ENCODE measurements at places on chromosomes 2 and 18.

DNA sequence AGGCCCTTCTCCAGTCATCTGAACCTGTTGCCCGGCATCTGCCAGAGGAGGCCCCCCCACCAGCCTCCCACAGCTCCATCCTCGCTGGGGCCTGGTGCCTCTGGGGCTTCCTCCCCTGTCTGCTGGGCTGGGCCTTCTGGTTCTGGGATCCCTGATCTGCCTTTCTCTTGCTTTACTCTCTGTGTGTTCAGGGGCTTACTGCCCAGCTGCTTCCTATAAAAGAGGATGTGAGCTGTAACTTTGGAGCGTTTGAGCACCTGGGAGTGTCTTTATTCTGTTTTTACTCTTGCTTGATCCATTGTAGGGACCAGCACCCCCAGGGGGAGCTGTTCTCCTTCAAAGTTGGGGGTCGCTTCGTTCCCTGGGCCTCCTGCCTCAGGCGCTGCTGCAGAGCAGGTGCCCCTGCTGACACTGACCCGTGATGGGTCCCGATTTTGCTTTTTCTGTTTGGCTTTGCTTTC lies 23.1 kb upstream of the FAHD2A start:
- peak; percentile 62 for DNase-seq

DNA sequence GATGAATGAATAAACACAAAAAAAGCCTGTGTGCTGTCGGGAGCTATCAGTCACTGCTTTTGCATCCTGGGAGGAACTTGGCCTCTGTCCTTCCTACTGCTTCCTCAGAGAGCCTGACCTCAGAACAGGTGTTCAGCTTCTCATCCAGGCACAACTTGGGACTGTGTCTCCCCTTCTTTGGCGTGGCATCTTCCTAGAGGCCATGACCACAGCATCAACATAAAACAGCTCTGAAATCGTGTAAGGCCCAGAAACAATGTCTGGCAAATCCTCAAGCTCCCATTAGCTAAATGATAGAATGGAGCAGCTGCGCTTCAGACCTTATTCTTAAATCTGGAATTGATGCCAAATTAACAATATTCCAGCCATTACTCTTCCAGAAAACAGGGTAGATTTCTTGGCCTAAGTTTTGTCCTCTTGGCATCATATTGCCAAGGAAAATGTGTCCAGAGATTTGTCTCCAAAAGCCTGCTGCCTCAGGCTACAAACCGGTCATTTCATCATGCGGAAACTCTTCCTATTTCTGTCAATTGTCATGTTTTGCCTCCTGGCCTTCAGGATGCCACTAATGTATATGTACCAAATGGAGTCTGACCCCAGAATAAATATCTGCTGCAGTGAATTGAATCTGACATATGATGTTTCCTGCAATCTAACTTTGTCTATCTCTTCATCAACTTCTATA lies 53.2 kb upstream of the RAB27B start:
- no peak for DNase-seq

- no peak for DNase-seq
Measured at GRCh38 chr2:241649404-241649803, 11.9 kb downstream of the ATG4B start.

GRCh38 chr2:40041422-40042382 lies 262.6 kb upstream of the THUMPD2 start:
- DNase-seq: no peak

DNA sequence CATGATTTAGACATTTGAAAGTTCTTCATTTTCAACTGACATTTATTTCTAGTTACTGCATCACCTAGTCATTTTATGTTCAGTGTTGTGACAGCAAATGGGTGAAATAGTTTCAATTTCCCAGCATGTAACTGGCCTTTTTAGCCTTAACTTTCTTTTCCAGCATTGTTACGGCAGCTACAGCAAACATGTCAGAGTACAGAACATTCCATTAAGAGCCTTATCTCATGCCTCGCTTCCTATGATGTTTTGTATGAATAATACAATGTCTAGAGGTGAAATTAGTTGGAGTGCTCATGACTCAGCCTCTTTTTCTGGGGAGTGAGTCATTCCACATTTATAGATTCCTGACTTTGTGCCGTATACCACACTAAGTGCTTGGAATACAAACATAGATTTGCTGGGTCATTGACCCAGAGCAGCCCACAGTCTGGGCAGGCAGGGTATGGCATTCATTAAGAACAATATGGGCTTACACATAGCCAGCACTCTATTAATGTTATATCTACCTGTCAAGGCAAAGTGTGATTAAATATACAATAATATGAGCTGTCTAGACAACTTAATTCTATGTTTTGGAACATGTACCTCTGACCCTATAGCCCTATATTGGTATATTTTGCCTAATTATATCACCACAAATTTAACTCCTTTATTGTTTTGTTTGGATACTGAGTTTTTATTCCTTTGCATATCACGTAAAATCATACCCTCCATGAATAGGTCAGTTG lies 72.2 kb downstream of the MAP2 start:
- no peak for DNase-seq

- no peak for DNase-seq
Measured at GRCh38 chr2:131125195-131125757, 20.1 kb downstream of the PLEKHB2 start.

GRCh38 chr2:18551623-18552022 lies 8.8 kb downstream of the RDH14 start:
- DNase-seq: no peak

DNA sequence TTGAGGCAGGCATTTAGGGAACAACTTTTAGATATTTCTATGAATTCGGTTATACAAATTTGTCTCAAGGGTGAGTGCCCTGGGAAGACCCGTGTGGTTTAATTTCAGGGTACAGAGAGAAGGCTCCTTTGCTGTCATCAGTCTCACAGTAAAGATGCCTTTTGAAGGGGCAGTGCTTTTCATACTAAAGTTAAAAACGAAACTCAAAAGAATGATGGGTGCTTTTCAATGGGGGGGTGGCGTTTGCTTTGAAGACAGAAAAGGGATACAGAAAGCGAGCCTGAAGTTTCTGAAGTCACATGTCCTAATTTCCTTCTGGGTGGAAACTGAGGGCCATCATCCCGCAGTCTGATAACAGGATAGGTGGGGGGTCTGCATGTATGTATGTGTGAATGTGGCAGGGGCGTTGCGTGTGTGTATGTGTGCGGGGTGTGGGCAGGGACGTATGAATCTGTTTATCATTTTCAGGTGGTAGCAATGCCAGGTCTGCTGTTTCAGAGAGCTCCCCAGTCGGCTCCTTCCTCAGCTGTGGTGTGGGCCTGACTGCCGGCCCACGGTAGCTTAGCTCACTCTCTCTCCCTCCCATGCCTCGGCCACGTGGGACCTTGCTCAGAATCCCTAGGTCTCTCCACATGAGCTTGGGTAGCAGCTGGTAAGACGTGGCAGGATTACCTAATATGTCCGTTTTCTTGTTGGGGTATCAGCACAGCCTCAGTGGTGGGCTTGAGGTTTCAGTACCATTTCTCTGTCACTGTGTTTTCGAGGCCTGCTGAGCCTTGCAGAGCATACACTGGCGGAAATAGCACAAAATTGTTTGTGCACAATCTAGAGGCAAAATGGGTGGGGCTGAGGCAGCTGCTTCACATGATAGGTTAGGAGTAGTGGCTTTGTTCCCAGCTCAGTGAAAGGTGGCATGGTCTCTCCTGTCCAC lies 32.7 kb downstream of the ARHGAP25 start:
- peak; percentile 65 for DNase-seq

GRCh38 chr18:62723666-62724281 lies 8.4 kb downstream of the PHLPP1 start:
- DNase-seq: no peak

DNA sequence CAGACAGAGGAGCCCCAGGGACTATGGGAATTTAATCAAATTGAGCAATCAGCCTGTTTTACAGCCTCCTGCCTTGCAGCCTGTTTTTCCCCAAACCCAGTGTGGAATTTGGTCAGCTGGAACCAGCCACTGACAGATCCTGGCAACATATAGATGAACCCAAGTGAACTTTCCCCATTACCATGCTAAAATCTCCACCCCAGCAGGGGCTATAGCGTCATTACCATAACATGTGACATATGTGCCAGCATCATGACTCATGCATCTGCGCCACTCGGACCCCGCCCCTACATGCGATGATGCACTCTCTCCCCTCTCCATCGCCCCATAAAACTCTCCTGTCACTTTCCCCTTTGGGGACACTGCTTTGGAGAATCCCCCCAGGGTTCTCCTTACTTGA lies 17.3 kb upstream of the FEZ2 start:
- no peak for DNase-seq

- no peak for DNase-seq
Measured at GRCh38 chr2:114056294-114057143, 166.6 kb downstream of the ACTR3 start.

DNA sequence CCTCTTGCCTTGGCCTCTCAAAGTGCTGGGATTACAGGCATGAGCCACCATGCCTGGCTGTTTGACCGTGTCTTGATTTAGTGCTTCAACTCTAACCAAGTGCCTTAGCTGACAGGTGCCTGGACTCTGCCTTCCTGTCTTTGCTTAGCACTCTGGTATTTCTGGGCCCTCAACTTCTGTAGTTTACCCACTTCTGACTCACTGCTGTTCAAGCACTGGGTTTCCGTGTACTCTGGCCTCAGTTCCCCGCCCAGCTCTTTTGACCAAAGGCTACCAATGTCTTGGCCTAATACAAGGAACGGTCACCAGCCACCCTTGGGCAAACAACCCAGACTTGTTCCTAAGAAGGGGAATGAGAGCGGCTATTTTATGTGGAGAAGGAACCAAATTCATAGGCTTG lies 35.7 kb upstream of the CABLES1 start:
- no peak for DNase-seq

- no peak for DNase-seq
Measured at GRCh38 chr2:31415421-31415820, 879 bp upstream of the XDH start.

DNA sequence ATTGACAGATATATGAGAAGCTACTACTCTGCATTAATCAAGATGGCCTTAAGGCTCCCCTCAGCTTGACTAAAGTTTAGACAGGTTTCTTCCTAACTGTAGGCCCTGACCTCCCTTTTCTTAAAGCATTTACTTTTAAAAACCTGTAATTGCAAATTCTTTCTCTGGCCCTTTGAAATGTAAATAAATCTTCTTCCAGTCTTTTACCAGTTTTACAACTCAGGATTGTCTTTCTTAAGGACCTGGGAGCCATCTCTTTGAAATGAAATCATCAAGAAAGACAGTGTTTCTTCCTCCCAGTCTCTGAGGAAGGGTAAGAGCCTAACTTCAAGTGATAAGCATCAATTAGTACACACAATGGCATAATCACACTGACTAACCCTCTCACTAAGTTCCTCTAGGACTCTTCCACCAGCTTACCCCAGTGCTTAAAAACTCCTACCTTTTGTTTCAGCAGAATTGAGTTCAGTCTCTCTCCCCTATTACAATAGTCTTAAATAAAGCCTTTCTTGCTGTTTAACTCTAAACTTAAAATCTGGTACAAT lies 58.7 kb upstream of the CDH20 start:
- DNase-seq: no peak

GRCh38 chr2:203814661-203815540 lies 52.7 kb upstream of the CTLA4 start:
- peak; percentile 76 for DNase-seq

DNA sequence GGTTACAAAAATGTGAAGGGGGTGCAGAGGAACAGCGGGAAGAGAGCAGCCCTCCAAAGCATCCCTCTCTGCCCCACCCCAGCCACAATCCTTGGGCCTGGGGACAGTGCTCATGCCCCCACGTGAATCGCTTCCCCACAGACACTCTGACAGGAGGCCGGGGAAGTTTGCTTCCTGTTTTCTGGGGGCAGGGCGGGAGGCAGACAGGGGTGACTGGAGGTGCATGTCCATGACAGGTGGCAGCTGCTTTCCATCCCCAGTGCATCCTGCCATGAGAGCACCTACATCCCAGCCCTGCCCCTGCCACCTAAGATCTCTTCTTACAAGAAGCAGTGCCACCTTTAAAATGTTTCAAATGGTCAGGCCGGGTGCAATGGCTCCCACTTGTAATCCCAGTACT lies 47.2 kb upstream of the UBE2F start:
- DNase-seq: no peak

DNA sequence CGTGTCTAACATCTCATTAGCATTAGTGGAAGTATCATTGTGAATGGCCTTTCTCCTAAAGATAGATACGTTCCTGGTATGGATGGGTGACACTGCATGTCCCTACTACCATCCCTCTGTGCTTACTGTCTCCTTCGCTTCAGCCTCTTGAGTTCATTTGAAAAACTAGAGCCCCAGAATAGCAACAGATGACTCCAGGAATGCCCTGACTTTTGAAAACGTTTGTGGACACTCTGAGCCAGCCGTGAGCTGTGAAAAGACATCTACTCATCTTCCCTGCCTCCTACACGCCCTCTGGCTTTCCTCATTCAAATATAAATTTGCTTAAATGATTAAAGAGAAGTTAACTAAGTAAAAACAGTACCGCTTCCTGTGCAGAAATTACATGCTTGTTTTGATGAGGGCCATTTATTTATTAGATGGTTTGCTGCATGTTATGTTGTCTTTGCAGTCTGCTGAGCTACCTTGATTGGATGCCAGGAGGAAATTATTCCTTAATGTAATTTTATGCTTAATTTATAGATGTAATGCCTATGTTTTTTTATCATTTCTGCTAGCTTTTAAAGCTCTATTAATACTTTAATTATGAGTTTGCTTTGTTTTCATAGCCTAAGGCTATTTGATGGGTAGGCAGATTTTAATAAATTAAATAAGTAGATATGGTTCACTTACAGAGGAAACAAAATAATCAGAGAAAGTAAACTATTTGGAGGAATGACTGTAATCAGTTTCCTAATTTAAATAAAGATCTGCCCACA lies 32.1 kb upstream of the MYO3B start:
- DNase-seq: peak; percentile 43

Measured in NAMALWA (cell line).